GM12892 (cell line): ENCODE measurements at places on chromosomes 4 and X.

GRCh38 chr4:141486375-141486997 is 149.9 kb upstream of the IL15 start:
- DNase-seq = no peak

DNA sequence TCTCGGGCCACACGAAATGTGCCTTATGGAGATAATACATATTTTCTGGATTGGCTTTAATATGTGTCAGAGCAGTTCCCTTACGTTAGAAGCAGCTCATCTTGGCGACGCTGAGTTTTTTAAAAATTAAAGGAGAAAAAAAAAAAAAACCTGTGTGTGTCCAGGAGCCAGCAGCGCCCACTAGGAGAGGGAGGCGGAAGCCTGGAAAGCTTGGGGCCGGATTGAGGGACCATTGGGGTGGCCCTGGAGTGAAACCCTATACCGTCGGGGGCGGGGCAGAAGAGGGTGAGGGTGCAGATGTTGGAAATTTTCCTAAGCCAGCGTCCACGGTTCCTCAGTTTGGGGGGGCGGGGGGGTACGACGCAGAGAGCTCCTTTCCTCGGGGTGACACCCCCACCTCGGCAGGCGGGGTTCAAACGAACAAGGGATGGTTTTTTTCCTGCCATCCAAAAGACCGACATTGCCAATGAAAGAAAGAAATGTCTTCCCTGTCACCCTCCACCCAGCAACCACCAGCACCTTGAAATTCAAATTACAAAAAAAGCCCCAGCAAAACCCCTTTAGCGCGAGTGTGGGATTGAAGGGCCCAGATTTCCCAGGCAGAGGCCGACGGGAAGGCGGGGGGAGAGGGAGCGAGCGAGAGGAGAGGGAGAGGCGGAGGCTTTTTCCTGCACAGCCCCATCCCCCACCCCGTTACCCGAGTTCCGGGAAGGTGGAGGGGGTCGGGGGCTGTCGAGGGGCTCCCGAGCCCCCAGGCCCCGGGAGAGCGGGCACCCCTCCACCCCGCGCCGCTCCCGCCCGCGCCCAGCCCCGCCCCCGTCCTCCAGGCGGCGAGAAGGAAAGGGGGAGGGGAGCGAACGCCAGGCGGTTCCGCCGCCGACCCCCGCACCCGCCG is 859 bp downstream of the SMARCA1 start:
- peak; percentile 18 for DNase-seq

GRCh38 chr4:147586637-147587036 is 30.6 kb upstream of the TMEM184C start:
- DNase-seq = no peak

DNA sequence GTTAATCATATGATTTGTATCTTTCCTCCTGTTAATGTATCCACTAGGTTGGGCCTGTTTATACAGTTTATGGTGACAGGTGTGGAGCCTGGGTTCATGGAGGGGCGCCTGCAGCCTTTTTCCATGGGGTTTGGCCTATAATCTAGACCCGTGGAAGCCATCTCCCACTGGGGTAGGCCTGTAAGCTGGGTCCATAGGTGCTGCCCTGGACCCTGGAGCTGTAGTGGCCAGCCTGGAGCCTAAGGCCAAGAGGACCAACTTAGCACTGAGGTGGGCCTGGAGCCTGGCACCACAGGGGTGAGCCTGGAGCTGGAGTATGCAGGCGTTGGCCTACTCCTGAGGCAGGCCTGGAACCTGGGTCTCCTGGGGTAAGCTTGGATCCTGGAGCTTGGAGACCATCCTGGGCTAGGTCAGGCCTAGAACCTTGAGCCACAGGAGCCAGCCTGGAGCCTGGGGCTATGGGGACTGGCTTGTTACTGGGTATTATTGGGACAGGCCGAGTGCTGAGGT is 249.4 kb upstream of the HTR2C start:
- no peak for DNase-seq

GRCh38 chr4:109114501-109114900 is 188.0 kb downstream of the COL25A1 start:
- DNase-seq = no peak

GRCh38 chr4:13461191-13461905 is 22.8 kb downstream of the RAB28 start:
- no peak for DNase-seq

GRCh38 chr4:94253036-94253435 is 45.4 kb downstream of the SMARCAD1 start:
- no peak for DNase-seq

- DNase-seq = no peak
Observed at GRCh38 chr4:8871417-8872401, at the start of gene HMX1. Gene HMX1 (minus strand): TSS chr4:8871839. CDS start chr4:8871614, 225 bp downstream.

DNA sequence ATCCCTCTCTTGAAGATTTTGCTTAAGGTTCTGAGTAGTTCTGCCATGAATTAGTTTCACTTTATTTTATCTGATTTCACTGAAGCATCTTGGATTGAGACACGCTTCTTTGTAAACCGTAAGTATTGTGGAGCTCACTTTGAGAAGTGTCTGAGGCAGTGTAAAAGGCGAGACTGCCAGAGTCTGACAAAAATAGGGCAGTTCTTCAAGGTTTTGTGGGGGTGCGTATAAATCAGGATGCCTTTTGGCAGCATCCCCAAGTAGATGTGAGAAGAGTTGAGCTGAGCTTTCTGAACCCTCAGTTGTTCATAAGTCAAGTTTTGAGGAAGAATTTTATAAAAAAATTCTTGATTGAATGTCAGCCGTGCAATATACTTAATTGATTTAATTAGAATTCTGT is 76.3 kb downstream of the RBPJ start:
- no peak for DNase-seq

- DNase-seq = no peak
Observed at GRCh38 chr4:111924696-111925095, 220.6 kb upstream of the FAM241A start.

- DNase-seq = no peak
Observed at GRCh38 chr4:37381040-37381668, 136.6 kb downstream of the NWD2 start.

DNA sequence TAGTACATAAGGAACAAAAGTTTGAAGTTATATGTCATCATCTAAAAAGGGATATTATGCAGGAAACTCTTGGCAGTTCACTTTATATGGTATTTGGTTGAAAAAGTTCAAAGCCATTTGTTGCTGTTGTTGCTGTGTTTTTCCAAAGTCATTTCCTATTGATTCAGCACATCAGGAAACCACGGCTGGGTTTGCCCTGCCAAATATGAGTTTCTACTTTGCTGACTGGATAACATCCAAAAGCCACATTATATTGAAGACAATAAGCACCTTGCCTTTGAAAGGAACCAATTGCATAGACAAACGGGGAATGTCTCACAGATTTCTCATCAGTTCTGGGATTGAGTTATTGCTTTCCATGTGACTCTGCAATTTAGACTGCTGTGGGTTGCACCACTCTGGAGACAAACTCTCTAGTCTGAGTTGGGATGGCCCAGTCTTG is 206.1 kb downstream of the SLC39A8 start:
- no peak for DNase-seq
